ENCODE measurements at places on chromosomes 2 and 18.

- DNase-seq, result no peak
These were observed 86.2 kb downstream of the SDC1 start for GRCh38 chr2:20138696-20139095.

DNA sequence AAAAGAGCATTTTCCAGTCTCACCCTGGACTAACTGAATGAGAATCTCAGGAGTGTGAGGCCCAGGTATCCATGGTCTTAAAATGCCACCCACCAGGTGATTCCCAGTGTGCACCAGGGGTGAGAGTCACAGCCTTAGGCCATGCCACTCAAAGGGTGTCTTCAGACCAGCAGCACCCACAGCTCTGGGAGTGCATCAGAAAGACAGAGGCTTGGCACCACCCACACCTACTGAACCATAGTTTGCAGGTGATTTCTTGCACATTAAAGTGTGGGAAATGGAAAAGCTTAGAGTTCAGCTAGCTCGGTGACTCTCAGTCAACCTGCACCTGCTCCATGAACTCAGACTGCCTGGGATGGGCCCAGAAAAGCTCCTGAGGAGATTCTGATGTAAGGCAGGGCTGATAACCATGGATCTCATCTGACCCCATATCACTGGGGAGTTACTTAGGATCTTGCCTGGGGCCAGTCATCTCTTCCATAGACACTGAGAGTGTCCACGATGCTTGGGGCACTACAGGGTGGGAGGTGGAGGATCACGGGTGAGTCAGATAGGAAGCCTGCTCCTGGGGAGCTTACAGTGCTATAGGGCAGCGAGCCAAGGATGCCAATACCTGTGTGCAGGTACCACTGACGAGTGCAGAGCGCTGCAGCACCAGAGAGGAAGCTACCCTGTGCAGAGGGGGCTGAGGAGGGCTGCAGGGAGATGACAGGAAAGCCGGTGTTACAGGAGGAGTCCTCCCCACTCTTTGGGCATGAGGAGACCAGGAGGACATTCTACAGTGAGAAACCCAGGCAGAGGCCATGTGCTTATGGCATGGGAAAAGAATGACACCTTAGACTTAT is 4.6 kb downstream of the IL37 start:
- no peak for DNase-seq

GRCh38 chr2:219124381-219125110 is 36.1 kb downstream of the NHEJ1 start:
- DNase-seq, result peak; percentile 39

GRCh38 chr2:222959358-222959757 is 92.6 kb upstream of the KCNE4 start:
- peak; percentile 94 for DNase-seq

- DNase-seq, result no peak
These were observed 2.6 kb downstream of the INHA start for GRCh38 chr2:219574484-219575311.

DNA sequence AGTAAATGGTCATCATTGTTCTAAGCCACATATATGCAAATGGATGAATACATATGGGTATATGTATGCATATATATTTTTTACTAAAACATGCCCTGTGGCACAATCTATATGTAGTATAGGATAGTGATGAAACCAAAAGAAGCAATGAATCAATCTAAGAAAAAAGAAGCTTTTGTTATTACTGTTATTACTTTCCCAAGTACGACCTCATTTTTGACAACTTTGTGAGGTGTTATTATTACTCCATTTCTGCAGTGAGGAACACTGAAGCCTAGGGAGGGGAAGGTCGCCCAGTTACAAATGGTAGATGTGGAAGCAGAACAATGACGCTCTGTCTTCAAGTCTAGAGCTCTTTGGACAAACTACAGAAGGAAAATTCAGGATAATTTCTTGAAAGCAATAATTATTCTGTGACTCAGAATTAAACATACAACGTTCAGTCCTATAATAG is 38.3 kb downstream of the STAT4 start:
- no peak for DNase-seq

DNA sequence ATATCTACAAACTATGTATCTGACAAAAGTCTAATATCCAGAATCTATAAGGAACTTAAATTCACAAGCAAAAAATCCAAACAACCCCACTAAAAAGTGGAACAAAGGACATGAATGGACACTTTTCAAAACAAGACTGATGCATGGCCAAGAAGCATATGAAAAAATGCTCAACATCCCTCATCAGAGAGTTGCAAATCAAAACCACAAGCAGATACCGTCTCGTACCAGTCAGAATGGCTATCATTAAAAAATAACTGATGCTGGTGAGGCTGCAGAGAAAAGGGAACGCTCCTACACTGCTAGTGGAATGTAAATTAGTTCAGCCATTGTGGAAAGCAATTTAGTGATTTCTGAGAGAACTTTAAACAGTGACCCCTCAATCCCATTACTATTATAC is 56.5 kb downstream of the CCBE1 start:
- no peak for DNase-seq

- no peak for DNase-seq
These were observed 78.6 kb upstream of the CSRNP3 start for GRCh38 chr2:165390875-165391274.

- no peak for DNase-seq
These were observed 281.1 kb downstream of the SLC4A3 start for GRCh38 chr2:219908538-219908937.

DNA sequence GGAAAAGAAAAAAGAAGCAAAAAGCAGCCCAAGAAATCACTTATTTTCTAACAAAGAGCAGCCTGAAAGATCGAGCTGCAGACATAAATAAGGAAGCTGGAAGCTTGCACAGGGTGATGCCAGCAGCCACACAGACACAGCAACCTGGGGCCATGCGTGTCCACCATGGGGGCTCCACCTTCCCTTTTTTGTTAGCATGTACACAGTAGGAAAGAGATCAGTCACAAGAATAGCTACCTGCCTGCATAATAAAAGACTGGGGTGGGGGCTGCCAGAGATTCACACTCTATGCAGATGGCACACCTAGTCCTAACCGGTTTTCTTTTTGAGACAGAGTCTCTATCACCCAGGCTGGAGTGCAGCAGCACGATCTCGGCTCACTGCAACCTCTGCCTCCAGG is 2.9 kb upstream of the CNOT11 start:
- DNase-seq, result no peak
